ENCODE measurements at places on chromosomes 6 and 20.
A peak's percentile ranks its signal among the peaks of the same experiment; 100 is the strongest.

- no peak for DNase-seq
These were observed 271.4 kb upstream of the MAN1A1 start for GRCh38 chr6:119620846-119621555.

DNA sequence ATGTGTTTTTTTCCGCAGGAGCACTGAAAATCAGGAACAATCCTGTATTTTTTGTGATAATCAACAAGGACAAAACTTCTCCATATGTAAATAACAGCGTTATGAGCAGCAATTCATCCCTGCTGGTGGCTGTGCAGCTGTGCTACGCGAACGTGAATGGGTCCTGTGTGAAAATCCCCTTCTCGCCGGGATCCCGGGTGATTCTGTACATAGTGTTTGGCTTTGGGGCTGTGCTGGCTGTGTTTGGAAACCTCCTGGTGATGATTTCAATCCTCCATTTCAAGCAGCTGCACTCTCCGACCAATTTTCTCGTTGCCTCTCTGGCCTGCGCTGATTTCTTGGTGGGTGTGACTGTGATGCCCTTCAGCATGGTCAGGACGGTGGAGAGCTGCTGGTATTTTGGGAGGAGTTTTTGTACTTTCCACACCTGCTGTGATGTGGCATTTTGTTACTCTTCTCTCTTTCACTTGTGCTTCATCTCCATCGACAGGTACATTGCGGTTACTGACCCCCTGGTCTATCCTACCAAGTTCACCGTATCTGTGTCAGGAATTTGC, at the start of gene TAAR6:
TSS of gene TAAR6 (plus strand) at position 102 of the 557 bp plus-strand sequence. CDS start at position 102, 0 bp downstream.
- no peak for DNase-seq

- DNase-seq, result no peak
These were observed 10.4 kb downstream of the SCML4 start for GRCh38 chr6:107813555-107814194.

GRCh38 chr20:17676942-17677341, 5.1 kb downstream of the RRBP1 start:
- no peak for DNase-seq

DNA sequence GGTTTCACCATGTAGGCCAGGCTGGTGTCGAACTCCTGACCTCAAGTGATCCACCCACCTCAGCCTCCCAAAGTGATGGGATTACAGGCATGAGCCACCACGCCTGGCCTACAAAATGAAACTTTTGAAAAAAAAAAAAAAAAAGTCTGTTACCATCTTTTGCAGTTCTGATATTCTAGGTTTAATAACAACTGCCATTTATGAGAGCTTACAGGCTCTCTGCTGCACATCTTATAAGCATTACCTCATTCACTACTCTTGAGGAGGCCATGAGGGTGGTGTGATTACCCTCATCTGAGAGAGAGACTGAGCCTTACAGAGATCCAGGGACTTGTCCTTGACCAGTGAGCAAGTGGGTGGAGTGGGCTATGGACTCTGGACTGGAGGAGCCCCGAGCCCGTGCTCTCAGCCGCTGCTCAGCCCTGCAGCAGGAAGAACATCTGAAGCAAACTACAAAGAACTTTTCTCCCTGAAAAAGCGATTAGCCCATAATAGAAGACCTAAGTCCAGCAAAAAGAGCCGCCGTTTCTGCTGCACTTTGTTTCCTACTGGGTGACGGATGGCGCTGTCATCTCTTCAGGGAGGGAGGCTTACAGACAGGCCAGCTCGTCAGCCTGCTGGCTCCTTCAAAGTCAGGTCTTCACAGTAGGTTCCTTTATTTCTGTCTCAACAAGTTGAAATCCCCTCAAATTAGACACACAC, 119.8 kb upstream of the AKAP12 start:
- no peak for DNase-seq

- DNase-seq, result no peak
These were observed 484.0 kb downstream of the UTRN start for GRCh38 chr6:144769142-144769541.

- no peak for DNase-seq
These were observed 20.6 kb upstream of the FABP7 start for GRCh38 chr6:122758927-122759334.

GRCh38 chr6:137873273-137873762, 6.3 kb downstream of the TNFAIP3 start:
- DNase-seq, result peak; percentile 86

Measured in SK-MEL-5 (cell line).